NCI-H748 treated with DMSO at 0.1 percent for 48 hours (cell line): ENCODE measurements at places on chromosomes 1 and 21.

DNA sequence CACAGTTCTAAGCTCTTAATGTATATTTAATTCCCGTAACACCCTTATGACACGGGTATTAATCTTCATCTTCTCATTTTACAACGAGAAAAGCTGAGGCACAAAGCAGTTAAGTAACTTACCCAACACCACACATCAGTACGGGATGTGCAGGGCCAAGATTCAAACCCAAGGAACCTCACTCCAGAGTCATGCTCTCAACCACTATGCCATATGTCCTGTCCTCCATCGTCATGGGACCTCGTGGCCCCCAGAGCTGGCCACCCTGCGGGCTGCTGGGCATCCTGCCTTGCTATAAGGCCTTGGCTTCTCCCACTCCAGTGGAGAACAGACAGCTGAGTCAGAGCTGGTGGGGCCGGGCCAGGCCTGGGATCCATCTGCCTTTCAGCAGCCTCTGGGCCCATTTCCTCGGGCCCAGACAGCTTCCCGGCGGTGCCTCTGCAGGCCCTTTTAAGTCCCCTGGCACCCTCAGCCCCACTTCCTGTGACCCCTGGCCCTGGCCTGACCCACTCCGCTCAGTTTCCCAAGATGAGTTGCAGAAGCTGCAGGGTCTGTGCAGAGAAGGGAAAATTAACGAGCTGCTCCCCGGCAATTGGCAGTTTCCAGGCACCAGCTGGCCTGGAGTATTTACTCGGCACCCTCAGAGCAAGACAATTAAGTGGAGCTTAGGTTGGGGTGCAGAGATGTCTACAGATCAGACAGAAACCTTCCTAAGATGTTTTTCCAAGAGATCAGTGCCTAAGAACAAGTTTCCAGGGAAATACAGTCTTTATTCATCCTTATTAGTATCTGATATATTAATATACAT, 98.2 kb downstream of the EPHB2 start:
- no peak for DNase-seq

DNA sequence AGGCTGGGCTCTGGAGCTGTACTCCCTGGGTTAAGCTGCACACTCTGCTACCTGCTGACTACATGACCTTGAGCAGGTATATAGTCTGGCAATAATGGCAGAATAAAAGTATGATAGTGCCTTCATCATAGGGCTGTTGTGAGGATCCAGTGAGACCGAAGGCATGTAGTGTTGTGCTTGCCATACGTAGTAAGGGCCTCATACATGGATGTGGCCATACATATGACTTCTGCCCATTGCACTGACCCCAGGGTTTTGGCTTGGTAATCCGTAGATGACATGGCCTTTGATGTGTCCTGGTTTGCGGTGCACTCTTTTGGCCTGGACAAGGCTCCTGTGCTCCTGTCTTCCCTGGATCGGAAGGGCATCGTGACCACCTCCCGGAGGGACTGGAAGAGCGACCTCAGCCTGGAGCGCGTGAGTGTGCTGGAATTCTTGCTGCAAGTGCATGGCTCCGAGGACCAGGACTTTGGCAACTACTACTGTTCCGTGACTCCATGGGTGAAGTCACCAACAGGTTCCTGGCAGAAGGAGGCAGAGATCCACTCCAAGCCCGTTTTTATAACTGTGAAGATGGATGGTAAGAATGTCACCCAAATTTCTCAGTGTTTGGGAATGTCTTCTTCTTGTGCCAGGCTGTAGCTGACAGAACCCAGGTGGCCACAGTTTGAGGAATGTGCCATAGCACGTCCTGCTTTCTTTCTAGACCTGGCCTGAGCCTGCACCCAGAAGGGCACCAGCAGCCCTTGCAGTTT, 17.0 kb upstream of the CD101 start:
- DNase-seq, result no peak

DNA sequence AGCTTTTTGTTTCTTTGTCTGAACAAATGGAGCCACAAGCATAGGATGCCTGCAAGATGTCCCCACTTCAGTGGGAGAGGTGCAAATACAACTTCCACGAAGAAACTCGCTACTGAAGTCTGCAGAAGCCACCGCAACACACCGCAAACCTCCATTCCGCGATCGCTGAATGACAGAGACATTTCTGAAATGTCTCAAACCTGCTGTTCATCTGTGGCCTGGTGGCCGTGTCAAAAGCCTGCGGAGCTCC, 1.0 kb downstream of the TP53BP2 start:
- DNase-seq, result no peak

DNA sequence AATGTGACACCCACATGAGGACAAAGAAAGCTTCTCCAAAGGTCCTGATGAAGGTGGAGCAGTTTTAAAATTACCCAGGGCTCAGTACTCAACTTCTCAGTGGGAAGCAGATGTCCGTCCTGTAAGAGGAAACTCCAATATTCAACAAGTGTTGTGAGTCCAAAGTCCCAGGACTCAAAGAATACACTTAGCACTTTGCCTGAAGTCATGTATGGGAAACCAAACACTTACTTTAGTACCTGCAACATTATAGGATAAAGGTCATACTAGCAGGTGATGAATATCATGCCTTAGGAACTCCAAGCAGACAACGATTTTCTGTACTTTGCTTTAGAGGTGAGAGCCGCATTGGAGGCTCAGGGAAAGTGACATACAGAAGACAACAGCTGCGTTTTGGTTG, 37.2 kb upstream of the ST6GALNAC3 start:
- no peak for DNase-seq

DNA sequence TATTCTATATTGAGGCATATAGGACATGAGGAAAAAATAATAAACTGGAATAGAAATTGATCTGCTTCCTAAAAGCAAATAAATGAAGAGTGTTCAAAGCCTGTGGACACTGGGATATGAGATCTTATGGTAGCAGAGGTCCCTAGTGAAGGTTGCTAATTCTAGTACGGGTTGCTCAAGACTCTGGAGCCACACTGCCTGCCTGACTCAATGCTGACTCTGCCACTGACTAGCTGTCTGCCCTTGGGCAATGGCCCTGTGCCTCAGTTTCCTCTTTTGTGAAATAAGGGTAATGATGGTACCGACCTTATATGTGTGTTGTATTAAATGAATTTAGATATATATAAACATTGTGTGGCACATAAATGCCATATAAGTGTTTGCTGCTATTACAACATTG, 59.0 kb upstream of the C1orf53 start:
- no peak for DNase-seq

GRCh38 chr1:99766378-99766800, at the start of gene FRRS1:
Gene FRRS1 (minus strand): TSS chr1:99766635. CDS start chr1:99748768, 17,867 bp downstream.
- DNase-seq, result peak; percentile 52
